ENCODE measurements at places on chromosomes 13 and 19. TPM values are rescaled to one million over a fixed set of nuclear protein-coding genes. Genes with fewer than 3 reads are reported as not detected.

Gene ZNF177
- total RNA-seq, result 0.09 TPM

Gene KLK8
- not detected for total RNA-seq

Gene ZSCAN5A
- 4.4 TPM for total RNA-seq

Gene ZNF440
- 4.8 TPM for total RNA-seq

Gene IZUMO1
- not detected for total RNA-seq

Gene PROZ
- total RNA-seq, result not detected

Gene OR10H5
- total RNA-seq, result not detected

Gene ZNF320
- 5.5 TPM for total RNA-seq

Gene OXGR1
- total RNA-seq, result not detected

Gene CELF5
- total RNA-seq, result not detected

Gene FOXA3
- not detected for total RNA-seq

Gene ICAM1
- total RNA-seq, result 55.2 TPM

Gene TMEM38A
- total RNA-seq, result 0.34 TPM

Gene FCAR
- total RNA-seq, result not detected

Gene DAZAP1
- total RNA-seq, result 39.7 TPM

Gene STXBP2
- 5.0 TPM for total RNA-seq

Gene NLRP7
- total RNA-seq, result not detected

Gene ZNF880
- total RNA-seq, result 11.6 TPM

Gene HIPK4
- 0.17 TPM for total RNA-seq

Gene FCER2
- not detected for total RNA-seq

Gene SBK3
- not detected for total RNA-seq

Gene ARHGAP33
- total RNA-seq, result 3.0 TPM

Gene LRRC63
- total RNA-seq, result not detected

Gene RYR1
- total RNA-seq, result 2.0 TPM

Gene KIR2DL4
- not detected for total RNA-seq

Gene FFAR3
- 0.12 TPM for total RNA-seq

Gene FPR1
- 0.68 TPM for total RNA-seq

Gene GSX1
- not detected for total RNA-seq

Gene ZNF850
- 0.85 TPM for total RNA-seq
